A673 (cell line): ENCODE measurements at places on chromosomes 13 and 19.

DNA sequence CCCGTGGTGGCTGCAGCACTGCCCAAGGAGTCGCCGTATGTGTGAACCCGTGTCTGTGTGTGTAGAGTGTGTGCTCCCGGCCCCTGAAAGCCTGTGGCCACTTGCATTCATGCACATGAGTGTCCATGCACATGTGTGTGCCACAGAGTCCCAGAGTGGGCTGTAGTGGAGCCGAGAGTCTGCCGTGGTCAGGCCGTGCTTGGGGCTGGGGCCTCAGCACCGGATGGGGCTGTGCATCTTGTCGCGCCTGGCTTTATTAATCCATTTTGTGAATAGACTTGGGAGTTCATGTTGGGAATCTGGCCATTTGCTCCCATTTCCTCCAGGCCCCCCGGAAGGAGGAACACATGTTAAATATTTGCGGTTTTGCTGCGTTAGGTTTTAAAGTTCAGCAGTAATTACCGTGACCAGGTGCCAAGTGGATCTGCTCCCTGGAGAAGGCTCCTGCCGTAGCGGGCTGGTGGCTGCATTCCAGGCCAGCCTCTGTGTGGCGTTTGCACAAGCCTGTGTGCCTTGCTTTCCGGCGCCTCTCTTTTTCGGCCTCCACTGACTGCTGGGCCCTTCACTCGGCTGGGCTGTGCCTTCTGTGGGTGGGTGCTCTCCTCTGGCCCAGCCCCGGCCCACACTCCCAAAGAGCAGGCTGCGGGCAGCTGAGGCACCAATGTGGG is 69.2 kb upstream of the KCTD15 start:
- no peaks in the 10 kb centered on the region for H3K36me3 ChIP-seq
- H3K4me3 ChIP-seq = no peak overlapping the region
- H3K27me3 ChIP-seq = no peaks in the 10 kb centered on the region
- no peak for DNase-seq
- no peaks in the 10 kb centered on the region for H3K4me1 ChIP-seq
- H3K27ac ChIP-seq = no peak overlapping the region

DNA sequence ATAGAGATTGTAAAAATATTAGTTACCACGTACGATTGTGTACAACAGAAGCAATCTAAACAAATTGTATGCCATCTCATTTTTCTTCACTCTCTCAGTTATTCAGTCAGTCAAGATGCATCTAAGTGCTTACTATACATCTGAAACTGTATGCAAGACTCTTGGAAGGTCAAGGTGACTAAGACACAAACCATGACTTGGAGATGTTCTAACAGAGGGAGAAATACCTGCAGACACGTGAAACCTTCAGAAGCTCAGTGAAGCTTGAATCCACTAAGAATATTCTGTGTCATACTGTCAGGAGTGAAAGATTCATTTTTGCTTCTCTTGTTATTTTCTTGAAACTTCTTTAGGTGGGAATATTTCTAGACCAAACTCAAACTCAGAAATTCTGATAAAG is 365.4 kb downstream of the ITGBL1 start:
- DNase-seq = no peak
- H3K27me3 ChIP-seq = no peaks in the 10 kb centered on the region
- no peaks in the 10 kb centered on the region for H3K4me1 ChIP-seq
- H3K4me3 ChIP-seq = no peak overlapping the region
- H3K36me3 ChIP-seq = no peaks in the 10 kb centered on the region

DNA sequence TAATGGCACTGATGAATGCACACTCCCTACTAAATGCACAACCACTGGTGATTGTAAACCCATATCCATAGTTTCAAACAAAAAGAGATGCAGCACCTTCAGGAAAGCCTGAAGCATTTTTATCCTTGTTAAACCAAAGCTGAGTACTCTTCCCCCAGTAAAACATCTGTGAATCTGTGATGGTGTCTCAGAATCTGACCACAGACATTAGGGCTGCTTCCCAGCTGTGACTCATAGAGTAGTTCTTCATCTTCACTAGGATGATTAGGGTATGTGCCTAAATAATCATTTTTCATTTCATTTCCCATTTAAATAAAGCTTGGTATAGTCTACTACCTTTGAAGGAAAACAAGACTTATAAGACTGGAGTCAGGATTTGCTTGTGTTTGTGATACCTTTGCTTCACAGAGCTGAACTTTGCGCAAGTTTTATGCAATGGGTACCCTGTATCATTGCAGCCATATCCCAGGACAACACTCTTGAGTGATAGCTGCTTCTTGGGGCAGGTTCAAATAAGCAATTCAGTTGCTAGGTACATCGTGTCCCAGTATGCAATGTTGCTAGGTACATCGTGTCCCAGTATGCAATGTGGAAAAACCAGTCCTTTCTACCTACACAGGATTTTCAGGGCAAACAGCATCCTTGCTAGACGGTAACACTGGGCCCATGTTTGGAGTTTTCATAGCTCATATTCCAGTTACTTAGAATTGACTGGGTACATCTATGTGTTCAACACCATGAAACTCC is 277.1 kb downstream of the IRS2 start:
- H3K4me1 ChIP-seq = no peaks in the 10 kb centered on the region
- H3K4me3 ChIP-seq = no peak overlapping the region
- no peak overlapping the region for H3K27ac ChIP-seq
- no peak for DNase-seq

GRCh38 chr19:42097461-42097860 is 21.5 kb downstream of the ZNF574 start:
- H3K27me3 ChIP-seq = no peaks in the 10 kb centered on the region
- no peak overlapping the region for H3K4me3 ChIP-seq
- no peaks in the 10 kb centered on the region for H3K36me3 ChIP-seq
- DNase-seq = no peak

DNA sequence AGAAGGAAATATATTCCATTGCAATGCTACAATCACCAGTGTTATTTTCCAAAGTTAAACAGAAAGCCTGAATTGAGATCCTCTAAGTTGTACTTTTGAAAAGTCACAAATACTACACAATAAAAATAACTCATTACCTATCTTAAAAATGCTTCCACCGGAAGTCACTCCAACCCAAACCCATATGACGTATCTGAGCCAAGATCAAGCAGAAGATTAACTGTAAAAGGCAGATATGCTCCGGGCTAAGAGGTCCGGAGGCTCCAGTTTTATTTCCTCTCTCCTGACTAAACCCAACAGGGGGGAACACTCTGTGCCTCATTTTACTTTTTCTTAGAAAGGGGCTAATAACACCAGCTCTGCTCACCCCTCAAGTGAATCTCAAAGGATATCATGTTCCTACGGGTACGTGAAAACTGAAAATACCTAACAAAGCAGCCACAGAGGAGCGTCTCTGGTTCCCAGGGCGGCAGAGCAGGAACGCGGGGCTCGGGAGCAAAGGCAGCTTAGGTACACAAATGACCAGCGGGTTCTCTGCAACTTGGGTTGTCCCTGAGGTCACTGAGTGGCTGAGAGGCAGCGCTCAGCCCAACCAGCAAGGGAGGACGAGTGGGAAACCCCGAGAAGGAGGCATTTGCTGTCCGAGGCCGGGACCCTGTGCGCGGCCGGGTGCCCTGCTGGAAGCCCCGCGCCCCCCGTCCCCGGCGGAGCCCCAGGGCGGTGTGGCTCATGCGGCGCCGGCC is 750 bp downstream of the RAB20 start:
- H3K4me1 ChIP-seq = peaks cover 4% of the 10 kb centered on the region
- peak overlapping the region; percentile 85 for H3K4me3 ChIP-seq
- H3K27ac ChIP-seq = no peak overlapping the region

DNA sequence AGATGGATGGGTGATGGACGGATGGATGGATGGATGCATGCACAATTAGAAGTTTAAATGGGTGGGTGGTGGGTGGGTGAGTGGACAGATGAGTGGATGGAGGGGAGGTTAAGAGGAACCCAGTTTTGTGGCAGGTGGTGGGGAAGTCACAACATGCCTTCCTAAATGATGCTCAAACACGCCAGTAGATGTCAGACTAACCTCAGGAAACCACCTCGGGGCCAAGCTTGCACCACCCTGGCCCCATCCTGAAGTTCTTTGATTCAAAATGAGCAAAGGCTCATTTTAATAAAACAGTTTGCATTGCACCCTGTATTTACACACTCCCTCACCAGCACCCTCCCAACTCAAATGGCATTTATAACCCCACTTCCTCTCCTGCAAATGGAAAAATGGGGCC is 91.4 kb upstream of the CACNA1A start:
- H3K36me3 ChIP-seq = no peaks in the 10 kb centered on the region
- H3K27me3 ChIP-seq = no peaks in the 10 kb centered on the region
- peaks cover 5% of the 10 kb centered on the region for H3K4me1 ChIP-seq
- H3K4me3 ChIP-seq = no peak overlapping the region

DNA sequence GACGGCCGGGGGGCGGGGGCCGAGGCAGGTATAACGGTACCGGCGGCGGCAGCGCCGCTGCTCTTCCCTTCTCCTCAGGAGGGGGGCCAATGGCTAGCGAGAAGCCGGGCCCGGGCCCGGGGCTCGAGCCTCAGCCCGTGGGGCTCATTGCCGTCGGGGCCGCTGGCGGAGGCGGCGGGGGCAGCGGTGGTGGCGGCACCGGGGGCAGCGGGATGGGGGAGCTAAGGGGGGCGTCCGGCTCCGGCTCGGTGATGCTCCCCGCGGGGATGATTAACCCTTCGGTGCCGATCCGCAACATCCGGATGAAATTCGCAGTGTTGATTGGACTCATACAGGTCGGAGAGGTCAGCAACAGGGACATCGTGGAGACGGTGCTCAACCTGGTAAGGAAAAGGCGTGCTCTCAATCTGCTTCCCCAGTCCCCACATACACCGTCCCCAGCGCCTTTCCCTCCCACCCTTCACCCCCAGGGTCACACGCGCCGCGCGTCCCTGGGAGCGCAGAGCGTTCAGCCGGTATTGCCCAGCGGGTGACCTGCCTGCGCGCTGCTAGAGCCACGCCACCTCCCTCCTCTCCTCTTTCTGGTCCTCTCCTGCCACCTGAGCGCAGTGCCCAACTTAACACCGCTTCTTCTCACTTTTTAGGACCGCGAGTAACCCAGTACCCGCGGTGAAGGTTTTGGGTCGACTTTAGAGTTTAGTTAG is 814 bp downstream of the NBEA start:
- peaks cover 7% of the 10 kb centered on the region for H3K4me1 ChIP-seq
- H3K27ac ChIP-seq = peak overlapping the region; percentile 50
- no peaks in the 10 kb centered on the region for H3K36me3 ChIP-seq
- peak overlapping the region; percentile 92 for H3K4me3 ChIP-seq

- H3K4me1 ChIP-seq = no peaks in the 10 kb centered on the region
- no peak overlapping the region for H3K4me3 ChIP-seq
- no peaks in the 10 kb centered on the region for H3K27me3 ChIP-seq
- DNase-seq = no peak
- no peak overlapping the region for H3K27ac ChIP-seq
Measured at GRCh38 chr13:100636441-100636840, 38.2 kb downstream of the TMTC4 start.

- H3K4me3 ChIP-seq = no peak overlapping the region
- no peak overlapping the region for H3K27ac ChIP-seq
- DNase-seq = no peak
- no peaks in the 10 kb centered on the region for H3K36me3 ChIP-seq
- no peaks in the 10 kb centered on the region for H3K27me3 ChIP-seq
Measured at GRCh38 chr13:26025196-26025595, 26.6 kb downstream of the SHISA2 start.

- DNase-seq = no peak
- H3K27me3 ChIP-seq = no peaks in the 10 kb centered on the region
- H3K36me3 ChIP-seq = no peaks in the 10 kb centered on the region
- H3K4me1 ChIP-seq = no peaks in the 10 kb centered on the region
- no peak overlapping the region for H3K4me3 ChIP-seq
Measured at GRCh38 chr13:50589651-50590054, 253.8 kb downstream of the DLEU7 start.

DNA sequence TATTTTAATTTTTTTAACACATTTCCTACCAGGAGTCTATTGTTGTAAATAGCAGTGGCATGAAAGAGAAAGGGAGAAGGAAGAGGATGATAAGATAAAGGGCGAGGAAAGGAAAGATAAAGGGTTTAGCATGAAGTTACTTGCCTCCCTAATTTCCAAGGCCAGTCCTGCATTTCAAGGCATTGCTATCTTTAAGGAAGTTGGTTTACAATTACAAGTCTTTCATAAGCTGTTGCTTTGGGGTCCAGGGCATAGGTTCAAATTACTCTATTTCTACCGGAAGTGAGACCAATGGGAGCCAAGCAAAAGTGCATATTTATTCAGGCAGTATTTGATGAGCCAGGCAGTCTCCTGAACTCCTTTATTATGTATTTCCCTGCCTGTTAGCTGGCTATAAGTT is 27.7 kb upstream of the UBL3 start:
- peak; percentile 12 for DNase-seq
- no peak overlapping the region for H3K27ac ChIP-seq
- peaks cover 7% of the 10 kb centered on the region for H3K4me1 ChIP-seq
- H3K27me3 ChIP-seq = no peaks in the 10 kb centered on the region

- peak overlapping the region; percentile 46 for H3K27ac ChIP-seq
- H3K36me3 ChIP-seq = peaks cover 77% of the 10 kb centered on the region
- DNase-seq = peak; percentile 71
- H3K4me3 ChIP-seq = no peak overlapping the region
Measured at GRCh38 chr19:10112895-10113591, 1.6 kb downstream of the P2RY11 start.

GRCh38 chr13:30570691-30571090 is 47.0 kb upstream of the USPL1 start:
- H3K36me3 ChIP-seq = no peaks in the 10 kb centered on the region
- no peak for DNase-seq
- H3K4me1 ChIP-seq = peaks cover 34% of the 10 kb centered on the region
- H3K27me3 ChIP-seq = no peaks in the 10 kb centered on the region
- H3K4me3 ChIP-seq = no peak overlapping the region

DNA sequence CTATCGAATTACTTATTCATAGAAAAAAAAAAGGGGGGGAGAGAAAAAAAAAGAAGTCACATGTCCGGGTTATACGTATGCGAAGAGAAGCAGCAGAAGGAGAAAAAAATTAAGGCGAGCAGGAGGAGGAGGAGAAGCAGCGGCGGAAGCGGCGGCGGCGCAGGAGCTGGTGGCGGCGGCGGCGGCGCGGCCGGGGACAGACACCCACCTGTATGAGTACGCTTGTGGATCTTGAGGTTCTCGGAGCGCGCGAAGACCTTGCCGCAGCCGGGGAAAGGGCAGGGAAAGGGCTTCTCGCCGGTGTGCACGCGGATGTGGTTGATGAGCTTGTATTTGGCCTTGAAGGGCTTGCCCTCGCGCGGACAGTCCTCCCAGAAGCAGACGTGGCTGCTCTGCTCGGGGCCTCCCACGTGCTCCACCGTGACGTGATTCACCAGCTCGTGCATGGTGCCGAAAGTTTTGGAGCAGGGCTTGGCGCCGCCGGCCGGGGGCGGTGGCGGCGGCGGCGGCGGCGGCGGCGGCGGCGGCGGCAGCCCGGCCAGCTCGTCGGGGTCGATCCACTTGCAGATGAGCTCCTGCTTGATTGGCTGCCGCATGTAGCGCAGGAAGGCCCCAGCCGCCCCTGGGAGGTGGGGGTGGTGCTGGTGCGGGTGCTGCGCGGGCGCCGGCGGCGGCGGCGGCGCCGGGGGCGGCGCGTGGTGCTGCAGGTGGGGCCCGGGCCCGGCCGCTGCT is 1.5 kb downstream of the ZIC5 start:
- no peaks in the 10 kb centered on the region for H3K27me3 ChIP-seq
- H3K27ac ChIP-seq = peak overlapping the region; percentile 98
- peaks cover 28% of the 10 kb centered on the region for H3K36me3 ChIP-seq
- H3K4me3 ChIP-seq = peak overlapping the region; percentile 91
